ENCODE measurements at places on chromosomes 6 and 20.

GRCh38 chr6:137412562-137412961 is 81.6 kb downstream of the OLIG3 start:
- no peak for DNase-seq

- no peak for DNase-seq
These were observed 107.0 kb downstream of the OLIG3 start for GRCh38 chr6:137387096-137387764.

DNA sequence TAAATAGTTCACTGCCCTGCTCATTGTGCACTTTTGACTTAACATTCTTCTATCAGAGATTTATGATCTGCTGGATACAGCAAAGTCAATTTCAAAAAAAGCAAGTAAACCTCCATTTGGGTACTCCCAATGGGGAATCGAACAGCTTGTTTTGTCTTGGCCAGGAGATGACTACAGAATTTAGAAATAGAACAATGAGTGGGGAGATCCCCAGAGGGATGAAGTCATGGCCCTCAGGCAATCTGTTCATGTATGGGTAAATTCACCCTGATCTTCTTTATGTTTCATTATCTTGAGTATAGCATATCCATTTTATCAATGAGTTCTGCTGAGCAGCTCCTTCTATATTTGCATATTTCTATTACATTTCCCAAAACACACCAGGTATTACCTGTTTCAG is 1681.9 kb downstream of the HACE1 start:
- DNase-seq = no peak

- DNase-seq = peak; percentile 73
These were observed 129.4 kb upstream of the RIN2 start for GRCh38 chr20:19628570-19629134.

- no peak for DNase-seq
These were observed 173.8 kb upstream of the RAB32 start for GRCh38 chr6:146369866-146370265.

- peak; percentile 79 for DNase-seq
These were observed 1.6 kb downstream of the DNAJC5 start for GRCh38 chr20:63896264-63897105.

GRCh38 chr6:11200356-11200755 is 32.1 kb downstream of the NEDD9 start:
- no peak for DNase-seq

DNA sequence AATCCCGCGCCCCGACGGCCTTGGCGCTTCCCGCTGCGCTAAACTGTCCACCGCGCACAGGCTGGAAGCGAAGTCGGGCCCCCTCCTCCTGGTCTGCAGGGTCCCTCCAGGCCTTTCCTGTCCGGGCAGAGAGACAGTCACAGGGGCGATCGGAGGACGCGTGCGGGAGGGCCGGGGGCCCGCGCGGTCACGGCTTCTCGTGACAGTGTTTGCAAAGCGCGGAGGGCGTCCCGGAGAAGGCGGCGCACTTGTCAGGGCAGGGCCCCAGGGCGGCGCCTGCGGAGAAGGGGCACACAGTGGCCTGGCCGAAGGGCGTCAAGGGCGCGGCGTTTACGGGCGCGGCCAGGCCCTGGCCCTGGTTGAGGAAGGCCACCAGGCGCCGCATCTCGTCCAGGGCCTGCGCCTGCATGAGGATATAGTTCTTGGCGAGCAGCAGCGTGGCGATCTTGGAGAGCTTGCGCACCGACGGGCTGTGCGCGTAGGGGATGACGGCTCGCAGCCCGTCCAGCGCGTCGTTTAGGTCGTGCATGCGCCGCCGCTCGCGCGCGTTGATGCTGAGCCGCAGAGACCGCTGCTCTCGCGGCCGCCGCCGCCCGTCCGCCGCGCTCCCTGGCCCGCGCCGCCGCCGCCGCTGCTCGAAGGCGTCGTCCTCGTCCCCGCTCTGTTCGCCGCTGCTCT is 763 bp downstream of the BHLHE23 start:
- DNase-seq = no peak

- DNase-seq = no peak
These were observed 54.0 kb downstream of the ASXL1 start for GRCh38 chr20:32411955-32412706.

DNA sequence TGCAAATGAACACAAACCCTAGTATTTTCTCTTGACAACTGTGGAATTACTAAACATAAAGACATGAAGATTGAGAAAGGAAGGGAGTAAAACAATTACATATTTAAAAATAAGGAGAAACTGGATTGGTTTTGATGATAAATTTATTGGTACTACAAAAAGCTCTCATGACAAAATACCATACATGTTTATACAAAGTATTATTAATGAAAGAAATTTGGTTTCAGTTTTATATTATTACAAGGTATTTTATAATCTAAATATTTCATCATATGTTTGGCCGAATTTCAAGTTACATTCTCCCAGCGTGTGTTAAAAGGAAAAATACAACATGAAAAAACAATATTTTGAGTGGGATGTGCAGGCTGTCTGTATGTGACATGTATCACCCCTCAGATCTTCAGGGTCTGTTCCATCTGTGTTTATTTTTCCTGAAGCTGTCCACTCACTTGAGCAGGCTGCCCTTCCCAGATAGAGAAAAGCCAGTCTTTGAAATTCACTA is 568.4 kb downstream of the NKAIN2 start:
- no peak for DNase-seq

DNA sequence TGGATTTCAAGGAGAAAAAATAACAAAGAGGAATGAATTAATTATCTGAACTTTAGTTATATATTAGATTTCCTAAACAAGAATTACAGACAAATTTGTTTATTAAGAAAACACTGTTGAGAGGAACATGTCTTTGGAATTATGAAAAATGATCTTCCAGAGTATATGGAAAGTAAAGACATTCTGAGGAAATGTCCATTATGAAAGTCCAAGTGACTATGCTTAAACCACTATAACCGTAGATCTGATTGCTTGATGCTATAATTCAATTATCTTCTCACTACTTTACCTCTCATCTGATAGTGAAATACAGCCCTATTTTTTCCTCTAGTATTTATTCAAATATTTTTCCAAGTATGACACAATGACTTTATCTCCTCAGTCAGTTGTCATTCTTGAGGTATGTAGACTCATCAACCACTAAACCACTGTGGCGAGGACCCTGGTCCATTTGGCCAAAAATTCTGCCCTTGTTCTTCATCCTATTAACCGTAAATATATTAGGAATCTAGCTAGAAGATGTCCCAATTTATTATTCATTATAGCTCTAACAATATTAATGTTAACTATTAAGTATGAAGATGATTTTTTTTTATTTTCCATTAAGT is 37.3 kb upstream of the AHI1 start:
- no peak for DNase-seq

DNA sequence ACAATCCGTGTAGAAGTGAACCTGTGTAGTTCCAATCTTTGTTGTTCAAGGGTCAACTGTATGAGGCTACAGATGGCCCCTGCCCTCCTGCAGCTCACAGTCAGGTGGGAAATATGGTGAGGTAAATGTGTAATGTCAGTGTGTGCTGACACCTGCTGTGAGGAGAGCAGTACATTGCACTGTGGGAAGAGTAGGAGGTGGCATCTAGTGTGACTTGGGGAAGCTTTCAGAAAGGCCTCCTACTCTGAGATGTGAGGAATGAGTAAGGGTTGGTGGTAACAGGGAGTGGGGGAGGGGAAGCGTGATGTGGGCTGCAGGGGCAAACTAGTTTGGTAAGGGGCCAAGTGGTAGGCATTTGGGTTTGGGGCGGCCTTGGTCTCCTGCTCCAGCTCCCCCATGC is 188.8 kb downstream of the FARS2 start:
- DNase-seq = no peak

DNA sequence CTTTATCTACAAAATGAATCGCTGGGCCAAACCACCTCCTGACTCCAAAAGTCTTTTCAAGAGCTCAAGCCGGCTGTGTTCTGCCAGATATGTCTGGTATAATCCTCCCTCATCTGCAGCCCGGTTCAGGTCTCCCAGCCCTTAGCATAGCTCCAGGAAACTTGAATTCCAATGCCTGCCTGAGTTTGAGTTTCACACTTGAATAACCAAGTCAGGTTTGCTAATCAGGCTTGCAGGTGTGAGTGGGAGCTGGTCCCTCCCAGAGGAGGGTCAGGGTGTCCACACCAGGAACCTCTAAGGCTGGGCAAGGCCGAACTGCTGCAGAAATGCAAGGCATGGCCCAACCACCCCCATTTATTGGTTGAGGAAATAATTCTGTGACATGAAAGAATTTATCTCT is 96.6 kb downstream of the TMEM242 start:
- no peak for DNase-seq

DNA sequence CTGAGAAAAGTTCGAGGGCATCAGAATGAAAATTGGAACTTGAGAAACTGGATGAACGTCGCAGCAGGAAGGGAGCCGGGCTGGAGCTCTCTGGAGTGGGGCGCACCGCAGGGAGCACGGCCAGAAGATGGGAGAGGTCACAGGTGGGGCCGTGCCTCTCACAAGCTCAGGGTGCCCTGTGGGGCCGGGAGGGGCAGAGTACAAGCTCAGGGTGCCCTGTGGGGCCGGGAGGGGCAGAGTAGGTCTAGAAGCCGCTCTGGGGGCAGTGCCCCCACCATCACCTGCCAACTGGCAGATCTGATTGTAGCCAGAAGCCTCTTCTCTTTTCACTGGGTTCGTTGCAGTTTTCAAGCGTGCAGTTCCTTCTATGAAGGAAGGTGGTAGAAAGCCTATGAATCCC is 61.1 kb upstream of the SNX9 start:
- no peak for DNase-seq

DNA sequence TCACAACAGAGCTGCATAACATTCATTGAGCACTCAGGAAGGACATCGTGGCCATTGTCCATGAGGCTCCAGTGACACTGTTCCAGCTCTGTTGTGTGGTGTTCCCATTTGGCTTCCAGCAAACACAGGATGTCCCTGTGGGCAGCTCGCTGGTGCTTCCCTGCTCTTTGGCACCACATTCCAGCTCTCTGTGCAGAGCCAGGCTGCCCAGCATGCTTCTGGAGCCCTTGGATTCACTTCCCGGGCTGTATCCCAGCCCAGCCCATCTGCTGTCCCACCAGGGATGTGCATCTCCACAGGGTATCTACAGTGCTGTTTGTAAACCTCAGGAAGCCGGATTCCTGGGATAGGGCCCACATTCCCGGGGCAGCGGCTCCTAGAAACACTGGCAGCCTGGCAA is 57.2 kb downstream of the CTCFL start:
- no peak for DNase-seq

DNA sequence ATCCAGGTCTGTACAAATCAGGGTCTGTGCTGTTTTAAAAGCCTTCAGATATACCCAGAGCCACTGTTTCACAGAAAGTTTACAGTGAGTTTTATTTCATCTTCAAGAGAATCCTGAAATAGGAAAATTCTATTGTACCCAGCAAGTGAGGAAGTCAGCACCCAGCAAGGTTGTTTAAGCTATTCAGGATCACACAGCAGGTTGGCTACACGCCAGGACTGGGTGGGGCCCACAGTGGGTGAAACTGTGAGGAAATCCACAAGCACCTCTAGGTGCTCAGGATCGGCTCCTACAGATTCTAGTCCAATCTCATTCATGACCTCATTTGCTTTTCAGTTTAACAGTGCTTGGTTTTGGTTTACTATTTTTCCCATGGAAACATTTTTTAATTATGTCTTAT is 128.9 kb downstream of the SYNDIG1 start:
- no peak for DNase-seq

DNA sequence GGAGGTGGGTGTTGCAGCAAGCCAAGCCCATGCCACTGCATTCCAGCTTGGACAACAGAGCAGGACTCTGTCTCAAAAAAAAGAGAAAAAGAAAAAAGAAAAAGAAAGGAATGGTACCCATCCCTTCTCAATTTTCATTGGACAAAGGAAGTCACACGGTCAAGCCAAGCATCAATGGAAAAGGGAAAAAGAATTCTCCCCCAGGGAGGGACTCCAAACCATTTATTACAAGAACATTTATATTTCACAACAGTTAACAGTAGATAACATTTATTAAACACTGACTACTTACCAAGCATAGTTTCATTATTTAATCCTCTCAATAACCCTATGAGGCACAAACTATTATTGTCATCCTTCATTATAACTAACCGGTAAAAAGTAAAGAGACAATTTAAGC is 6.6 kb upstream of the KIF13A start:
- DNase-seq = no peak

- peak; percentile 63 for DNase-seq
These were observed 95.6 kb downstream of the LAMP5 start for GRCh38 chr20:9609887-9610502.

DNA sequence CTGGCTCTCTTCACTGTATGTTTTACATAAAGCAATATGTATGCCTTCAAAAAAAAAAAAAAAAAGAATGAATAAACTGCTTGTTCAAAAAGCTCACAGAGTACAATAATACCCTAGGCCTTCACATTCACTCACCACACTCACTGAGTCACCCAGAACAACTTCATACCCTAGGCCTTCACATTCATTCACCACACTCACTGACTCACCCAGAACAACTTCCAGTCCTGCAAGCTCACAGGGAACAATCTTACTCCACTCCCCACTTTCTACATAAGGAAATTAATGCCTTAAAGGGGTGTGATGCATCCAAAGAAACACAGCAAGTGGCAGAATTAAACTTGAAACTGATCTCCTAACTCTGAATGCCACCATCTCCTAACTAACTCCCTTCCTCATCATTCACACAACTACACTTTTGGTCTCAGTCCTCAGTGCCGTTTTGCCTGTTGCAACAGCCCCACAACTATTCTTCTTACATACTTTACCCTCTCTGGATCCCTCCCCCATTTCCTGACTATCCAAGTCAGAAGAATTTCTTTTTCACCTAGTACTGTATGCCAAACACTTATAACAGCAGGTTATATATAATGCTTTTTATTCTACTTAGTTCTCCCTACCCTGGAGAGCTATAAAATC is 34.2 kb downstream of the NHSL1 start:
- no peak for DNase-seq

DNA sequence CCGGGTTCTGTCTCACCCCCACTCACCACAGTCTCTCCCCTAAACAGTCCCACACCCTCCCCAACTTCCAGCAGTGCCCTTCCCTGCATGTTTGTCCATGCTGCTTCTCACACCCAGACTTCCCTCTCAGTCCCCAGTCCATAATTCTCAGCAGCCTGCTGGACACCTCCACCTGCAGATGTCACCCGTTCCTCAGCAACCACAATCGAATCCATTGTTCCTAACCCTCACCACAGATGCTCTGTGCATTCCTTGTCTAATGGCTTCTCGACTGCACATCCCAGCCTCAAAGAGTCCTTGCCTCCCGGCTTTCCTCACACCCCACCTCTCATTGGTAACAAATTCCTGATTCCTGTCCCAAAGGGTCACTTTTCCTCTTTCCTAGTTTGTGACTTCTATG is 55.6 kb downstream of the GOPC start:
- no peak for DNase-seq

DNA sequence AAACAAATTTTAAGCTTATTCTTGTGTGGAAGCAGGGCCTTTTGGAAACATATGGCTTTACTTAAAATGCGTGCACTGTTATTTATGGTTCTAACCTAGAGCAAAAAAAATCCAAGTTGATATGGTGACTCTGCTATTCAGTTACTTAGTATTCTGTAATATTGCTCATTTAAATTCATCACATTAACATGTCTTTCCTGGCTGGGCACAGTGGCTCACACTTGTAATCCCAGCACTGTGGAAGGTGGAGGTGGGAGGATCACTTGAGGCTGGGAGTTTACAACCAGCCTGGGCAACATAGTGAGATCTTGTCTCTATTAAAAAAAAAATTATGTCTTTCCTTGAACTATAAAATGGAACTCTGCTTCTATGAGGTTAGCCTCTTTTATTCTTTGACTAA is 57.8 kb upstream of the SDHAF4 start:
- DNase-seq = no peak
